ENCODE measurements at places on chromosomes 2 and 18. TPM values are rescaled to one million over a fixed set of nuclear protein-coding genes. Genes with fewer than 3 reads are reported as not detected.

GALNT14 gene
- 5.6 TPM for total RNA-seq

TMX3 gene
- total RNA-seq, result 37.0 TPM

TRIM54 gene
- total RNA-seq, result not detected

- no peak overlapping the region for H3K27ac ChIP-seq
- H3K27me3 ChIP-seq, result no peaks in the 10 kb centered on the region
- no peak for DNase-seq
- no peaks in the 10 kb centered on the region for H3K36me3 ChIP-seq
- no peak overlapping the region for H3K4me3 ChIP-seq
These were observed 7.8 kb upstream of the GAL3ST2 start for GRCh38 chr2:241768850-241769249.

GRCh38 chr18:54163453-54163852 is 61.0 kb downstream of the MBD2 start:
- no peak overlapping the region for H3K4me3 ChIP-seq
- H3K36me3 ChIP-seq, result peaks cover 28% of the 10 kb centered on the region
- H3K27ac ChIP-seq, result no peak overlapping the region
- H3K27me3 ChIP-seq, result no peaks in the 10 kb centered on the region
- DNase-seq, result no peak
- H3K4me1 ChIP-seq, result no peaks in the 10 kb centered on the region

DNA sequence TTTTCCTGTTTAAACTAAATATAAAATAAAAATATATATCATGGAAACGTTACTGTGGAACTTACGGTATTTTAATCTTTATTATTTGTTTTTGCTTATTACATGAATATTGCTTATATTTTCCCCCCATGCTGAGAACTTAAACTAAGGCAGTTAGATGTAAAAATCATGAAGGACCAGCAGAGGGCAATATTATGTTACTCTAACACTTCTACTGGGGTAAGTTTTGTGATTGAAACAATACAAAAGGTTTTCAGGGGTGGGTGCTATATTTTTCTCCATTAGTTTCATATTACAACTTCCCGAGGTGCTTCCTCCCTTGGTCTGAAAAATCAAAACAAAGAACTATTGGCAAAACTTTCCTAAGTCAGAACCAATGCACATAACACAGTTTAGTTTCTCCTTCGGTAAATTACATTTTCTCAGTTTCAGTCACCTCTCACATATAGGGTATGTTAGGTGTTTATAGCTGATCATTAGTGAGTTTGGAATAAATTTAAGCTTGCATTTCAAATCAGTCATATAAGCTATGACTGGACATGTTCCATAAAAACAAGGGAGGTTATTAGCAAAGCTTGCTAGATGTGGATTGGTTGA is 54.8 kb downstream of the ZNF407 start:
- DNase-seq, result no peak
- no peaks in the 10 kb centered on the region for H3K27me3 ChIP-seq
- H3K4me3 ChIP-seq, result no peak overlapping the region
- no peaks in the 10 kb centered on the region for H3K36me3 ChIP-seq
- H3K4me1 ChIP-seq, result no peaks in the 10 kb centered on the region

DNA sequence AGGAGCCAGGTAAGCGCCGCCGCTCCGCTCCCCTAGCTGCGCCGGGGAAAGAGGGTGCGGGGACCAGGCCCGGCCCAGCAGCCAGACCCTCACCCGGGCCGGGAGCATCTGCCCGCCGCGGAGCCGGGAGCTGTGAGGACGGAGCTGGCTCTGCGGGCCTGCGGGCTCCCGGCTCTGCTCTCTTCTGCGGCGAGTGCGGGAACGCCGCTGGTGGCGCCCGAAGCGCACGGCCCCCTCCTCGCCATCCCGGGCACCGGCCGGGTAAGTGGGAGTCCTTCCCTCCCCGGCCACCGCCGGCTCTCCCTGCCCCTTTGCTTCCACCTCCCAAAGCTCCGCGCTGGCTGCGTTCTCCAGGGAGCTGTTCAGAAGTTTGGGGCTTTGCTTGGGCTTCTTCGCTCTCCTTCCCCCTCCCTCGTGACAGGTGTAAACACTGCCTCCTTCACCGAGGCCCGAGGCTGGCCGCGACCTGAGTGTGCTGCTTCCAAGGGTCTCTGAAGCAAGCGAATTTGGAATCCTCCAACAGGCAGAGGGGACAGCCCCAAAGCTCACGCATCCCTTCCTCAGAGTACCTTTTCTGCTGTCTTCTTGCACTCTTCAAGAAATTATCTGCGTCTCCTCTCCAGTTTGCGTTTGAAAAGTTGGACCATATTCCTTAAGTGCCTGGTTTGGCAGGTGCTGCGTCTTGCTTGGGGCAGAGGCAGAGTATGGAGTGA is 632 bp downstream of the AFTPH start:
- peaks cover 11% of the 10 kb centered on the region for H3K4me1 ChIP-seq
- no peaks in the 10 kb centered on the region for H3K27me3 ChIP-seq
- peak overlapping the region; percentile 94 for H3K27ac ChIP-seq
- DNase-seq, result no peak

- no peaks in the 10 kb centered on the region for H3K36me3 ChIP-seq
- H3K4me3 ChIP-seq, result no peak overlapping the region
- no peak overlapping the region for H3K27ac ChIP-seq
- no peak for DNase-seq
- no peaks in the 10 kb centered on the region for H3K27me3 ChIP-seq
These were observed 59.6 kb downstream of the STPG4 start for GRCh38 chr2:47095349-47096020.

DNA sequence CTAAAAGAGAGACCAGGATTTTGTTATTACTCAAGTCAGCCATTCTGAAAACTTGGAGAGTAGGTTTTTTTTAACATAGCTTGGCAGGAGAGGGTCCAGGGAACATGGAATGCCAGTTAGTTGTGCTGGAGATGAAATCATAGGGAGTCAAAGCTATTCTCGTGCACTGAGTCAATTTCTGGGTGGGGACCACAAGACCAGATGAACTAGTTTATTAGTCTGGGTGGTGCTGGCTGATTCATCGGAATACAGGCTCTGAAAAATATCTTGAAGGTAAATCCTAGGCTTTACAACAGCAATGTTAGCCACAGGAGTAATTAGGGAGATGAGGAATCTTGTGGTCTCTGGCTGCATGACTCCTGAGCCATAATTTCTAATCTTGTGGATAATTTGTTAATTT is 921.4 kb downstream of the TRIB2 start:
- H3K4me1 ChIP-seq, result no peaks in the 10 kb centered on the region
- DNase-seq, result no peak
- no peak overlapping the region for H3K27ac ChIP-seq
- H3K4me3 ChIP-seq, result no peak overlapping the region
- H3K27me3 ChIP-seq, result no peaks in the 10 kb centered on the region

GRCh38 chr2:40914666-40915065 is 462.8 kb upstream of the SLC8A1 start:
- no peak for DNase-seq
- H3K4me1 ChIP-seq, result no peaks in the 10 kb centered on the region
- no peaks in the 10 kb centered on the region for H3K27me3 ChIP-seq
- H3K27ac ChIP-seq, result no peak overlapping the region
- H3K36me3 ChIP-seq, result no peaks in the 10 kb centered on the region
